ENCODE measurements at places on chromosomes 16 and 17.
A peak's percentile ranks its signal among the peaks of the same experiment; 100 is the strongest.

GRCh38 chr17:9839433-9839832 lies 13.7 kb downstream of the GLP2R start:
- no peak for DNase-seq

DNA sequence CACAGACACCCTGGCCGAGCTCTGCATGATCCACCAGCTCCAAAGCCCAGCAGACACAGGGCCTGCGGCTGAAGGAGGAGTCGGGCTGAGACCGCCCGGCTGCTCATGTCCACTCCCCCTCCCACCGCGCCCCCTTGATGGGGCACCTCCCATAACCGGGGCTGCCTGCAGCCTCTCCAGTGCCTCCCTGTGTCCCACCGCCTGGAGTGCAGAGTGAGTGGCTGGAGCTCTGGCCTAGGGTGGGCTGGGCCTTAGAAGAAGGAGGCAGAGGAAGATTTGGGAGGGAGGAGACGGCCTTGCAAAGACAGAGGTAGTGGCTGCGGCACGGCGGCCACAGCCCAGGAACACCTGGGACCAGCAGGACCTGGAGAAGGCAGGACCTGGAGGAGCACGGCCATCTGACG lies 4.0 kb downstream of the CBFA2T3 start:
- DNase-seq: no peak

DNA sequence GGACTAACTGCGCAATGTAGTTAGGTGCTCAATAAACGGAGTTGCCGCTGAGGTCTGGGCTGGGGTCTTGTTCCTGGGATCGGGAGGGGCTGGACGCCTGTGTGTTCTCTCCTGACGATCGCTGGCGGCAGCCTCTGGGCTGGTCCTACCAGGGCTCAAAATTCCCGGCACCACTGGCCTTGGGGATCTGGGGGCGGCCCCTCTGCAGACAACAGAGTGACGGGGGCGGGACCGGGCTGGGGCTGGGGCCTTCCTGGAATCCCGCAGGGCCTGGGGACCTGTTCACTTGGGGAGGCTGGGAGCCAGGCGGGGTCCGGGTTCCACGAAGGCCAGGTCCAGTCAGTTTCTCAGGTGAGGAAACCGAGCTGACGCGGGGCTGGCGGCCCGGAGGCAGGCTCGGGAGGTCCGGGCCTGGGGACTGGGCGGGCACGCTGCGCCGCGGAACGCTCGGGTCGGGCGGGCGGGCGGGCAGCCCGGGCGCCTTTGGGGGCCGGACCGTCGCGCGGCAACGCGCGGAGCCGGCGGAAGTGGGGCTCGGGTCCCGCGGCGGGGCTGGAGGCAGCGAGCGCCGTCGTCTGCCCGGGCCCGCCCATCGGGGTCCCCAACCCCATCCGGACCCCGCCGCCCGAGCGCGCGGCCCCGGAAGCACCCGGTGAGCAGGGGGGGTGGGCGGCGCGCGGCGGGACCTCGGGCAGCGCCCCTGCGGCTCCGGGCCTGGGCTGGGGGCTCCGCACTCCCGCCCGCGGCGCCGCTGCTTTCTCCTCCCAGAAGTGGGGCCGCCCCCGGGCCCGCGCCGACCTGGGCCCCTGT lies at the start of gene PIGQ:
TSS of gene PIGQ (plus strand) at position 524 of the 810 bp plus-strand sequence. CDS start 4,107 bp downstream, outside the sequence.
- peak; percentile 69 for DNase-seq

- DNase-seq: no peak
Measured at GRCh38 chr16:20942256-20942655, 41.7 kb downstream of the LYRM1 start.

All from activated naive CD4-positive, alpha-beta T cell treated with Interleukin-2 at 50 U/mL for 16 hours (primary cell).